ENCODE measurements at places on chromosomes 3 and 15.

DNA sequence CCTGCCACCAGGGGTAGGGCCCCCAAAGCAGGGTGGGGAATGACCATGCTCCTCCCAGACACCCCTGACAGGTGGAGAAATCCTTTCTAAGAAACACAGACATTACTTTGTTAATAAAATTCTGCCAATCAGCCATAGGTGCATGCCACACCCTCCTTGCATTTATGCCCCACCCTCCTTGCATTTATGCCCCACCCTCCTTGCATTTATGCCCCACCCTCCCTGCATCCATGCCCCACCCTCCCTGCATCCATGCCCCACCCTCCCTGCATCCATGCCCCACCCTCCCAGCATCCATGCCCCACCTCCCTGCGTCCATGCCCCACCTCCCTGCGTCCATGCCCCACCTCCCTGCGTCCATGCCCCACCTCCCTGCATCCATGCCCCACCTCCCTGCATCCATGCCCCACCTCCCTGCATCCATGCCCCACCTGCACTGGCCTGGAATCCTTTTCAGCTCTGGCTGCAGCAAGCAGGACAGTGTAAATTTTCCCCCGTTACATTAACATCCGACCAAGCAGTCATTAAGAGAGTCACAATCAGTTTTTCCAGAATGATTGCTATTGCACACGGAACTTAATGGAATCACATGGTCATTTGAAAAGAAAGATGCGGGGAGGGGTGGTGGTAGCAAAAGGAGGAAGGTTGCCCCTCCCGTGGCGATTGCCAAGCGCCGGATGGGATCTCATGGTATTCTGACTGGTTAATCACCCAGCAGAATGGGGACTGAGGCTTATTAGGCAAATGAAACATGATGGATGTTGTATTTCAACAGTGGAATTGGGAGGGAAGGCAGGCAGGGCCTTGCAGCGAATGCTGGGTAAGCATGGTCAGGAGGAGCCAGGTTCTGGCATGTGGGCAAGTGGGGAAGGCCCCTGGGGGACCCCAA, 91.2 kb downstream of the TLE3 start:
- DNase-seq: no peak

GRCh38 chr3:155391551-155391958, 98.1 kb upstream of the STRIT1 start:
- DNase-seq: peak; percentile 97

GRCh38 chr3:120730576-120731542, 11.5 kb downstream of the RABL3 start:
- no peak for DNase-seq

DNA sequence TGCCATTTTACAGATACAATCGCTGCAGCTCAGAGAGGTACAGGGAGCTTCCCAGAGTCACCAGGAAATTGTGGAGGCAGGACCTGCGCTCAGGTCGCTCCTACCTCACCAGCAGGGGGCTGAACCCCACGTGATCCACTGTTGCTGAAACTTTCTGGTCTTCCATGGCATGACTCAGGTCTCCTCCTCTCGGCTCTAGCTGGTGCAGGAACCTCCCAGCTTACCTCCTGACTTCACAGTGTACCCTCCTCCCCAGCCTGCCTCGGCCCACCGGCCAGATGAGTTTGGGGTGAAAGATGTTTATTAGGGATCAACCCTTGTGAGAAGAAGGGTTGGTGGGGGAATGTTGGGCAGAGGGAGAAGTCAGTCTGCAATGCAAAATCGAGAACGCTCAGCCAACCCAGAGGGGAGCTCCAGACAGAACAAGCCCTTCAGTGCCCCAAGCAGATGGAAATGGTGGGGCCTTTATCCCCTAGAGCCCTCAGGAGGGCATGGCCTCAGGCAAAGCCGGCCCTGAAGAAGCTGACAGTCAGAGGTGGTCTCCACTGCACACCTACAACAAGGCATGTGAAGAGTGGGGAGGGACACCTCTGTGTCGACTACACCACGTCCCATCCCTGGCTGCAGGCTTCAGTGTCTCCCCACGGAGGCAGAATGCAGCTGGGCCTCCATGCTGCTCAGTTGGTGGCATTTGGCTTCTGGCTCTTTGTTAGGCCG, 118.6 kb upstream of the PRR20G start:
- no peak for DNase-seq

DNA sequence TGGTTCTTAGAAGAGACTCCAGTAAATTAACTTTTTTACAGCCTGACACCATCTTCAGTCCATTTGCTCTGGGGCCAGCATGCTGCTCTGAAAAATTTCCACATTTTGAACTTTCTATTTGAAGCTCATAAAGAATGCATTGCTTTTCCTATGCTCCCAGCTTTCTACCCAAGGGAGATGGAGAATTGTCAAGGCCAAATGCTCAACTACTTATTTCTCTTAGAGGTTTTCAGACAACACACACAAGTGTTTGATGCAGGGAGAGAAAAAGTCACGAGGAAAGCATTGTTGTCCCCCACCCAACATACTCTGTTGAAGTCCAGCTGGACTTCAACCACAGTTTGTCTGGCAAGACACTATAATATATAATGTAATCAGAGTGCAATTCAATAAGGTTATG, 100.3 kb upstream of the CADPS start:
- DNase-seq: no peak

DNA sequence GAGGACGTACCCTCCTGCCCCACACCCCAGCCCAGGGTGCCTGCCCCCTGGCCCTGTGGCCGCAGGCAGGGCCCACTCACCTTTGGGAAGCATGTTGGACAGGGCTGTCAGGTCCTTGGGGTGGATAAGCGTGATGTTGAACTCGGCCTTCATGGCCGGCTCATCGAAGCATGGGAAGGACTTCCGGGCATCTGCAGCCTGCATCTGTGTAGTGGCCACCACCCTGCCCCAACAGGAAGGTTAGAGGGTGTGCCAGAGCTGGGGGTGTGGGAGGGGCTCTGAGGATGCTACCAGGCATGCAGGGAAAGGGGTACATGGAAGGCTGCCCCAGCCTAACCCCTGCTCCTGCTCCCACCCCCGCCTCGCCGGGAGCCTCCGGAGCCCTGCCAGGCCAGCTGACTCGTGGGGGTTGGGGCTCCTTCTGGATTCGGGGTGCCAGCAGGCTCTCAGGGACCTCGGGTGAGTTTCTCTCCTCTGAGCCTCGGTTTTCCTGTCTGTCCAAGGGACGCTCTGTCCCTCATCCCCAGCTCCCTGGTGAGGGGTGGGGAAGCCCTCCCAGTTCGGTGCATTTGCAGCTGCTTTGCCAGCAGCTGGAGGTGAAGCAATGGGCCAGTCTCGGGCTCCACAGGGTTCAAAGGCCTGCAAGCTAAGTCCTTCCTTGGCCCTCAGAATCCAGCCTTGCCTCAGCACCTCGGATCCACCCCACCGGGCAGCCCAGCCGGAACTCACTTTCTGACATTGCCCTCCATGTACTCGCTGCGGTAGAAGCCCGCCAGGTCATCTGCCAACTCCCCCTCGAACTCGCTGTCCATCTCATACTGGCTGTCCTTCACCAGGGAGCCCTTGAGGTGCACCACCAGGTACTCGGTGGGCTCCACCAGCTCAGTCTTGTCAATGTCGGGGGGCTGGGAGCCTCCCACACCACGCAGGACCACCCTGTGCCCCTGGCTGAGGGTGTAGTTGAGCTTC, 9.1 kb downstream of the ANPEP start:
- no peak for DNase-seq

GRCh38 chr15:48250640-48251076, 44.6 kb downstream of the SLC12A1 start:
- peak; percentile 27 for DNase-seq

GRCh38 chr3:29099296-29099695, 181.6 kb upstream of the RBMS3 start:
- DNase-seq: no peak

- DNase-seq: no peak
Measured at GRCh38 chr3:114860531-114860930, 286.6 kb downstream of the ZBTB20 start.

DNA sequence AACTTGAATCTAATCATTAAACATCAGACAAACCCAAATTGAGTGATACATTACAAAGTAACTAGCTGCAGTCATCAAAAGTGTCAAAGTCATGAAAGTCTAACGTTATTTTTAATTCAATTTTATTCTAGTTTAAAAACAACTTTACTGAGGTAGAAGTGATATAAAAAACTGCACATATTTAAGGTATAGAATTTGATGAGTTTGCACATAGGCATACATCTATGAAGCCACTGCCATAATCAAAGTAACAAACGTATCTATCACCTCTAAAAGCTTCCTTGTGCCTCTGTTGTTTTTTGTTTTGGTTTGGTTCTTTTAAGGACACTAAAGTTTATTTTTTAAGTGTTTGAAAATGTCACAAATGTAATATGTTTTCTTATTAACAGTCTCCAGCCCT, 130.9 kb downstream of the DLG1 start:
- DNase-seq: no peak

DNA sequence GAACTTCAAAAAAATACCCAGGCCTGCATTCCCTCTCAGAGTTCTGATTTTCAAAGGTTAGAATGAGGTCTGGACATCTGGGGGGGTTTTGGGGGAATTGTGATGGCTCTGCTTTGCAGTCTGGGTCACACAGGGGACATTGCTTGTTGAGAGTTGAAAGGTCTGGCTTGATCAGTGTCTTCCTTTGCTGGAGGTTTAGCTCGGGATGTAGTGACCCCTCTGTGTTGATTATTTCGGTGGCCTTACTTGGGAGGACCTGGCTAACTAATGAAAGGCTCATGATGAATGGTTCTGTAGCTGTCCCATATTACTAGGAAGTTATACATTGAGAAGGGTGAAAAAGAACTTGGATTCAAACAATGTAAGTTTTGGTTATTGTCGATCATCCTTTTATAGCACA, 23.7 kb downstream of the TPM1 start:
- no peak for DNase-seq

GRCh38 chr3:23999012-23999641, 54.0 kb downstream of the NR1D2 start:
- DNase-seq: peak; percentile 50

DNA sequence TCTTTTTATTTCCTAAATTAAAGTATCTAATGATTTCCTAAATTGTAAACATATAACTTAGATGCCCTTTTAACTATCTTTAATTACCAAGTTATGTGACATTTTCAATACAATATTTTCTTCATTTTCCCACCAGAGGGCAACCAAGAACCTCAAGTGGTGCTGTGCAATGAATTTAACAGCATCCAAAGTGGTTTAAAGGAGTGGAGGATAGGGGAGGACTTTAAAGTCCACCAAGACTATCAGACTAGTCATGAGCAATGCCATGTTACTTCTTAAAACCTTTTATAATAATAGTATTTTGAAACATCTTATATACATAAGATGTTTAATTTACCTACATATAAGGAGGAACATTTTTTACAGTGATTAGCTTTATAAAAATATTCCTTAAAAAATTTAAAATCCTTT, 74.4 kb downstream of the DLG1 start:
- no peak for DNase-seq

- DNase-seq: no peak
Measured at GRCh38 chr15:49439678-49440395, 16.8 kb downstream of the FGF7 start.

DNA sequence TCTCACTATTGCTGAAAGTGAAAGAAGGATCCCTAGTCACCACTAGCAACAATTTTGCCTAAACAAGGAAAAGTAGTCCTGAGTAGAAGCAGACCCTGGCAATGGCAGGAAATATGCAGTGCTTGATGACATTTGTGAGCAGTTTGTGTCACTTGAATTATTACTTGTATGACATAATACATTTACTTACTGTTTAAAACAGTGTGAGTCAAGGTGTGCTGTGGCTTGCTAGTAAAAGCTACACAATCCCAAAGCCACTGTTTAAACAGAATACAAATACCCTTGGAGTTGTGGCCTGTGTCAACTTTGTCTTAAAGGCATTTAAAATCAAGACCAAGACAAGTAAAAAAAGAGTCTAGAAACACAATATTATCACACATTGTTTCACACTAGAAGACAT, 775.4 kb downstream of the ROBO1 start:
- DNase-seq: no peak

- no peak for DNase-seq
Measured at GRCh38 chr3:40211579-40211978, 97.9 kb upstream of the EIF1B start.

DNA sequence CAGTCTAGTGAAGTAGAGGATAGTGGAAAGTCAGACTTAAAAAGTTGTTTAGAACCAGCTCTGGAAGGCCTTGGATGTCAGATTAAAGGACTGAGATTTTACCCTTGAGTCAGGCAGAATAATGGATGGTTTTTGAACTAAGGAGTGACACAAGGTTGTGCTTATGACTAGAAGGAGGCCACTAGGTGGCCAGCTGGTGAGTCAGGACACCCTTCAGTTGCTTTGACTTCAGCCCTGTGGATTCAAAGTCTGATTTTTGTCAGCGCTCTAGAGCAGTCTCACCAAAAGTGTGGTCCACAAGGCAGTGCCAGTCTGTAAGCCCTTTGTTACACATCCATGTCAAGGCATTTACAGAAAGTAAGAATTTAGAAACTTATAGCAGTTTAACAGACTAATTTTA, 3.8 kb upstream of the GABPB1 start:
- no peak for DNase-seq

DNA sequence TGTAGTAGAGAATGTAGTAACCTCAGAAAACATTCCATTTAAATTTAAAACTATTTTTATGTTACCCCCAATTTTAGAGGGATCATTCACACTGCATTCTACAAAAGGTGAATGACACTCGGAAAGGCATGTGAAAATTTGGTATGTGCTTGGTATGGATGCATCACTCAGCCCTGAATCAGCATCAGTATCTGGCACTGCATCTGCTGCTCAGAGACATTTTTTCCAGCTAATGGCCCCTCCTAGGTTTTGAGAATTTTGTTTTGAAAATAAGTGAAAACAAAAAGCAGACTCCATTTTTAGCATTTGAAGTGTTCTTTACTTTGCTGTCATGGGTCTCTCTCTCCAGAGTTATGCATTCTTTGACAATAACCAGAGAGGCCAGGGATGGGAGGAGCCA, 15.6 kb upstream of the WWTR1 start:
- DNase-seq: no peak

GRCh38 chr3:24182756-24183155, 237.7 kb downstream of the NR1D2 start:
- no peak for DNase-seq

DNA sequence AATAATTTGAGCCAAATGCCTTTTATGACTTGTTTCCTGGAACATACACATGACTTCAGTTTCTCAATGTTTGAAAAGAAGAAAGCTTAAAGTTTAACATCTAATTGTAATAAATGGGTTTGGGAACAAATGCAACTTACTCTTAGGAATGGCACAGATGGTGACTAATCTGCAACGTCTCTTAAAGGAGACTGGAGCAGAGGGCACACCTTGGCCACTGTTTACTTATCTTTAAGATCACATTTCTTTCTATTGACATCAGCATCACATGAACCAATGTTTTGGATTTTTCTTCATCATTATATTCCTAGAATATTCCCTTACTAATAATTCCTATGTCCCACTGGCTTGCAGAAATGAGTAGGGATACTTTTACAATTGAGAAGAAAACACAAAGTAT, 229.5 kb downstream of the CHL1 start:
- DNase-seq: no peak

GRCh38 chr15:32790352-32790999, 72.7 kb downstream of the GREM1 start:
- DNase-seq: no peak

DNA sequence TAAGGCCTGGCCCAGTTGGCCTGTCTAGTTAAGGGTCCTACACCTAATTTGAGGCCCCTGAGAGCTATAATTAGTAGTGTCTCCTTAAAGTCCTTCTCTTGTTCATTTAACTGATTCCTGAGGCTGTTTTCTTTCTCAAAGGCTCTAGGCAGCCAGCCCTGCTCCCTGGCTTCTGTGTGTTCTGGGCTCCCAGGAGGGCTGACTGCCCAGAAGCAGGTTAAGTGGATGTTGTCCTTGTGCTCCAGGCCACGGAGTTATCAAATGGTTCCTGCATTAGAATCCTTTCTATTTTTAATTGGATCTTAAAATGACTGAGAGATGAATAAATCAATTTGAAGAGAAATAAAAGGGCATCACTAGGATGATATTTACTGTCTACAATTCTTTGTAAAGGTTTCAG, 140.0 kb downstream of the SNRK start:
- DNase-seq: no peak

Data from GM04503 (cell line).